IMR-90 (cell line): ENCODE measurements at places on chromosomes 5 and 9. TPM values are rescaled to one million over a fixed set of nuclear protein-coding genes. Genes with fewer than 3 reads are reported as not detected.

- DNase-seq = no peak
These were observed 13.3 kb upstream of the MRPS30 start for GRCh38 chr5:44795496-44795895.

DNA sequence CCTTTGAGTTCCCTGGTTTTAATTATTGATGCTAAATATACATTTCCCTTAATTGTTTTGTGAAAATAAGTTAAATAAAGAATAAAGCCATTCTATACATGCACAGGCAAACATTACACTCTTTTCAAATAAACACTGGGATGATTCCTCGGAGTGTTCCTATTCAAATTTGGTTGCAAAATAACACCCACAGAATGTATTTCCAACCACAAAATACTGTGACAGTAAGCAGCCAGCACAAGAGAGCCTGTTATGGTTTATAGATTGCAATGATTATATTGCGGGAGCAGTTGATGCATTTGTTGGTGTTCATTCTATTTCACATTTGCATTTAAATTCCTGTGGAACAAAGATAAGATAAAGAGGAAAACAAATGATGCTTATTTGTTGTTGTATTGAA is 632.6 kb upstream of the WWC1 start:
- DNase-seq = peak; percentile 12

- DNase-seq = no peak
These were observed 48.0 kb downstream of the TARS1 start for GRCh38 chr5:33488558-33489355.

- DNase-seq = no peak
These were observed 236.2 kb downstream of the PRELID2 start for GRCh38 chr5:145598983-145599382.

DNA sequence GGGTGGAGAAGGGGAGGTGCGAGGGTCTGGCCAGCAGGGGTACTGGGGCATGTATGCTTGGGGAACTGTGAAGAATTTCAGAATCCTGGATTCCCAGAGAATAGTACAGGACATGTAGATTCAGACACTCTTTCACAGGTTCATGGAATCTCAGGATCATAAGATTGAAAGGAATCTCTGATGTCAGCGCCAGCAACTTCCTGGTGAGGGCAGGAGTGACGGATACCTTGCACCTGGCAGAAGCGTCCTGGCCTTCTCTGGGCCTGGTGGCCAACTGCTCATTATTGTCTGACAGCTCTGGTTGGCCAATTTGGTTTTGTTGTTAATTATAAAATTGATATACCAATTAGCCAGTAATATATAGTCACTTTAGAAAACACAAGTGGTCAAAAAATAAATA is 6.9 kb downstream of the GM2A start:
- DNase-seq = no peak

GRCh38 chr5:177320879-177321278 is 9.2 kb upstream of the MXD3 start:
- DNase-seq = no peak

DNA sequence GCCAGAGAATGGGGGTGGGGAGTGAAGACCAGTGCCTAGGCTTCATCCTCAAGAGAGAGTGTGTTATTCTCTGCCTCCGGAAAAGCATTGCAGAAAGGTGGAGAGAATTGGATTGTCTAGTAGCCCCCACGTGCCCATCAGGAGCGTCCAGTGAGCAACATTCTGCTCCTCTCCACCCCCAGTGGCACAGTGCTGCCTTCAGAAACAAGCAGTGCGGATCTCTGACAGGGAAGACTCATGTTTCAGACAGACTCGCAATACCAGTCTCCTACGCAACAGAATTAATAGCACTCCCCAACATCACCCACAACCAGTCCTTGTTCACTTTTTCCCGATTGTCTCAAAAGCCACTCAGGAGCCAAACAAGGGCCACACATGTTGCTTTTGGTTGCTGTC is 14.9 kb upstream of the CEL start:
- DNase-seq = no peak

DNA sequence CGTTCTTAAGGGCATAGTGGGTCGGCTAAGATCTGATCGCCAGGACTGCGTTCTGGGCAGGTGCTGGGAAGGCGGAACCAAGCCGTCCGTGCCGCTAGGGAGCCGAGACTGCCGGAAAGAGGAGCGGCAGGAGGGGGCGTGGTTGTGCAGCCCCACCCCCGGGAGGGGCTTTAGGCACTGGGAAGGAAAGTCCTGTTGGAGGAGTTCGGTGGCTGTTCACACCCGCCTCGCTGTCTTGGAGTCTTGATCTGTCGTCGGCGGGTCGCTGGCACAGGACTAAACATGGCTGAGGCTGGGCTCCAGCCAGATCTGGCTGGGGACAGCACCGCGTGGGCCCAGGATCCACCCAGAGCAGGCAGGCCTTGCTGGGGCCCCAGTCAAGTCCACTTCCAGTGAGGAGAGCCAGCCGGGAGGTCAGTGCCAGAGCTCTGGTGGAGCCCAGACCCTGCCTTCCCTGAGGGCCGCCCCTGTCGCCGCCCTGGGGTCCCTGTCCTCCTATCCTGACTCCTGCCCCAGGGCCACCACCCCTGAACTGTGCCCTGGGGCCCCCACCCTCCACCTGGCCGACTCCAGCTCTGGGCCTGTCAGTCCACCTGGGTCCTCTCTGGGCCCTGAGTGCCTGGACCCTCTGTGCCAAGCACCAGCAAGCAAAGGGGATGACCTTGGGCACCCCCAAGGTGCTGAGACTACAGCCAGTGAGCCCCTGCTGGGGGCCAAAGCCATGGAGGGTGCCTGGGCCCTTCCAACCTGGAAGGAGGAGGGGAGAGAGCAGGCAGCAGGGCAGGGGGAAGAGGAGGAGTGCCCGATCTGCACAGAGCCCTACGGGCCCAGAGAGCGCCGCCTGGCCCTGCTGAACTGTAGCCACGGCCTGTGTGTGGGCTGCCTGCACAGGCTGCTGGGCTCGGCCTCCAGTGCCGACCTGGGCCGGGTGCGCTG is 4.5 kb downstream of the RNF208 start:
- no peak for DNase-seq

DNA sequence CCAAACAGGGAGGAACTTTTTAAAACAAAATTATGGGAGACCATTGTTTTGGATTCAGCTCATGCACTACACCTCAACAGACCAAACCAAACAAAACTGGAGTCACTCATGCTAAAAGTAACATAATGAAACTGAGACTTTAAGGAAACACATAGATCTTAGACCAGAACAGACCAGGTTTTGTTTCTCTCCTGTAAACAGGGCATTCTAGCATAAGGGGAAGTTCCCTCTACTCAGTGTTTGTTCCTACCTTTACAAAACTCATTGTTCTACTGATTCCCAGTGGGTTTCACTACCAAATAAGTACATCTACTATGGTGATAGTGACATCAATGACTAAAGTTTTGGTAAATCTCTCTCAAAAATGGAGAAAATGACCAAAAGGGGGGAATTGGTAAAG is 1103.6 kb upstream of the EDIL3 start:
- no peak for DNase-seq

GRCh38 chr9:19379697-19380046 is 364 bp downstream of the RPS6 start:
- DNase-seq = peak; percentile 16

- no peak for DNase-seq
These were observed 3.1 kb downstream of the MAN2A1 start for GRCh38 chr5:109692852-109693251.

- no peak for DNase-seq
These were observed 206.4 kb downstream of the ENC1 start for GRCh38 chr5:74433896-74434829.

GRCh38 chr5:1733369-1733768 is 66.3 kb downstream of the MRPL36 start:
- DNase-seq = no peak

- peak; percentile 45 for DNase-seq
These were observed 193.9 kb downstream of the RFK start for GRCh38 chr9:76200315-76200714.

DNA sequence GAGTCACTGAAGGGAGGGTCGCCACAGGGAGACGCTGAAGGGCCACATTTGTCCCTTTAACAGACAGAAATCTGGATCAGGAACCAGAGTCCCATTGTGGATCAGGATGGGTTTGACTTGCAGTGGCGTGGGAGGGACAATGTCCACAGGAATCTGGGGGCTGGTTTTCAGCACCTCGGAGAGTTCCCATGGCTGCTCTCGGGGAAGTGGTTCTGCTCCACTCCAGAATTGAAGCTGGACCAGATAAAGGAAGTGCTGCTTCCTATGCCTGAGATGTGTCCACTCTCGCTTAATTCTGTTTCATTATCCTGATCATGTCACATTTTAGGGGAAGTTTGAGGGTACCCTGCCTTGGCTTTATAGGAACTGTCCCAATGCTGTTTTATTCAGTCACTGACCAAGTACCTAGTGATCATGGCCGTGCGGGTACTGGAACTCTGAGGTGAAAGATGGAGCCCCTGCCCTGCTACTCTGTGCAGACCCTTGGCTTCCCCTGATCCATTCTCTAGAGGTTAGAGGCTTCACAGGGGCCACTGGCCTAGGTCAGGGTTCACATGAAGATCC is 28.7 kb downstream of the ENHO start:
- peak; percentile 53 for DNase-seq

GRCh38 chr9:114757395-114757794 is 48.4 kb downstream of the TNFSF15 start:
- DNase-seq = no peak

- DNase-seq = no peak
These were observed 131.1 kb upstream of the NR4A3 start for GRCh38 chr9:99690573-99690972.

- no peak for DNase-seq
These were observed 157.1 kb upstream of the COL5A1 start for GRCh38 chr9:134484479-134484878.

DNA sequence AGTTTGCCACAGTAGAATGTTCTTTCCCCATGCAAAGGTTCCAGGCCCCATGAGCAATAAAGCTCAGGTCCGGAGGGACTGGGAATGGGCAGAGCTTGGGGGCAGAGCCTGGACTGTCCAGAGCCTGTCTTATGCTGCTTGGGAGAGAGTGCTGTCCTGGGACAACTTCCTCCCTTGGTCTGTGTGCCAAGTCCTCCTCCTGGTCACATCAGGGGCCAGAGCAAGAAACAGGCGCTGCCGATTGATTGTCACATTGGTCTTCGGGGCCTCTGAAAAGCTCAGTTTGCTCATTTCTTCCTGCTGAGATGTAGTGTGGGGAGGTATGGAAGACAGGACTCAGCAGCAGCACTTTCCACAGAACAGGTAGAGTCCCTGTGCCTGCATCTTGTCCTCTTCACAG is 54.0 kb upstream of the FCN1 start:
- DNase-seq = no peak

GRCh38 chr5:148912146-148912545 is 85.7 kb downstream of the ADRB2 start:
- peak; percentile 18 for DNase-seq

DNA sequence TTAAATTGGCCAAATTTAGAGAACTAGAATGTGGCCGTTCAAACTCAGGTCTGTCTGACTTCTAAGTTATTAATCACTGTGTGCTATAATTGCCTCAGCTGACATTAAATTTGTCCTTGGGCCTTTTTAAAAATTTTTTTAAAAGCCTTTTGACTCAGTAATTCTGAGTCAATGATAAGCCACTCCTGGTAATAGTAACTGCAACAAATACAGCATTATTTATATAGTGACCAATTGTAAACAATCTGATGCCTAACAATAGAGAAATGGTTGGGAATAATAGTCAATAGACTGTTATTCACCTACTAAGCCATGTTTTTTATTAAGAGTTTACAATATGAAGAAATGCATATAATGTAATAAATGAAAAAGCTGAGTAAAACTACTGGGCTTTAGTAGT is 70.9 kb upstream of the FSD1L start:
- DNase-seq = no peak

DNA sequence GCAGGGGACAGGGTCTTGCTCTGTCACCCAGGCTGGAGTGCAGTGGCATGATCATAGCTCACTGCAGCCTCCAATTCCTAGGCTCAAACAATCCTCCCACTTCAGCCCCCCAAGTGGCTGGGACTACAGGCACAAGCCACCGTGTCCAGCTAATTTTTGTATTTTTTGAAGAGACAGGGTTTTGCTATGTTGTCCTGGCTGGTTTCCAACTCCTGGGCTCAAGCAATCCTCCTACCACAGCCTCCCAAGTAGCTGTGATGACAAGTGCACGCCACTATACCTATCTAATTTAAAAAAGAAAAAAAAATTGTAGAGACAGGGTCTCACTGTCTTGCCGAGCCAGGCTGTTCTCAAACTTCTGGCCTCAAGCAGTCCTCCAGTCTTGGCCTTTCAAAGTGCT is 31.6 kb upstream of the LECT2 start:
- DNase-seq = no peak

GRCh38 chr5:12658871-12659446 is 754.7 kb upstream of the CTNND2 start:
- no peak for DNase-seq

DNA sequence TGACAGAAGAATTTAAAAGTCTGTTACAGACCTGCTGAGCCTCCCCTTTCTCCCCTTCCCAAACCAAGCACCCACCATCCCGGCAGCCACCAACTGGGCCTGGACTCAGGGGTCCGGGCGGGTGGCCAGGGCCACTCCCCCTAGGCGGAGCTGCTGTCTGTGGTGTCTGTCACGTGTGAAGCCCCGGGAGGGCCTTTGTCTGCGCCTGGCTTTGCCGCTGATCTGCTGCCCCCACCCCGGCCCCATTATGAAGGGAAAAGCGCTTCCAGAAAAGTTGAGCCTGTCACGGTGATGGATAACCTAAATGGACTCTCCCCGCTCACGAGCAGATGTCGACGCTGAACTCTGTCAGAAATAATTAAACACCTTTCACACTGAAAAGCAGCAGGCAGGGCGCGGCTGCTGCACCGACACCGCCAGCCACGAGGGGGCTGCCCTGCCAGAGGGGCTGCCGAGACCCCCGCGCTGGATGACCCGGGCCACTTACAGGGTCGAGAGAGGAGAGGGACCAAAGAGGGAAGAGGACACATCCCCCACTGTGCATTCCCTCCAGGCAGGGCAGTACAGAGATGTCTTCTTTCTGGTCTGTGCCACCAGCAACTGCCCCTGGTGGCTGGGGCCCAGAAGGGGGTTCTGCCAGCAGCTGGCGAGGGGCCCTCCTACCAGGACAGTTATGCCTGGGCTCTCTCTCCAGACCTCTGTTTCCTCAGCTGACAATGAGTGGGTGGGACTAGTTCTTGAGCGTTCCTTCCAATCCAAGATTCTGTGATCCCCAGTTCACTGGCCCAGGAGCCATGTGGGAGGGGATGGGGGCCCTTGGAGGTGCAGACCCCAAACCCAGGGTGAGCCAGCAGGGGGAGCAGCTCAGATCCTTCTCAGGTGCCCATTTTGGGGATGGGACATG is 36.0 kb upstream of the BARHL1 start:
- DNase-seq = no peak

GRCh38 chr9:113309204-113309813 is 6.1 kb upstream of the RNF183 start:
- peak; percentile 59 for DNase-seq

GRCh38 chr5:88557881-88558280 is 289.2 kb upstream of the TMEM161B start:
- no peak for DNase-seq

FAM53C gene
- total RNA-seq = 21.5 and 23.1 TPM in 2 replicates

LECT2 gene
- total RNA-seq = not detected in 2 replicates

SH3RF2 gene
- total RNA-seq = 1.1 and 1.3 TPM in 2 replicates

IL9 gene
- not detected in 2 replicates for total RNA-seq

SLC36A3 gene
- total RNA-seq = not detected in 2 replicates

RUFY1 gene
- 19.5 and 27.8 TPM in 2 replicates for total RNA-seq

PRSS3 gene
- 16.4 and 26.9 TPM in 2 replicates for total RNA-seq

GCNT1 gene
- 10.0 and 46.6 TPM in 2 replicates for total RNA-seq

TMEM171 gene
- total RNA-seq = 3.0 and 3.3 TPM in 2 replicates

PCDHA9 gene
- total RNA-seq = under 0.01 TPM in 2 replicates

CDKN2B-AS1 gene
- total RNA-seq = 1.1 and 1.7 TPM in 2 replicates

ACTBL2 gene
- total RNA-seq = 1.6 and 1.7 TPM in 2 replicates

MYMK gene
- total RNA-seq = not detected in 2 replicates

TSSK1B gene
- total RNA-seq = under 0.01 and 0.18 TPM in 2 replicates

DIPK1B gene
- total RNA-seq = 3.1 and 3.4 TPM in 2 replicates
